ENCODE measurements at places on chromosomes 12 and 14.

- no peak for DNase-seq
Observed at GRCh38 chr14:88599326-88599725, 36.5 kb downstream of the ZC3H14 start.

GRCh38 chr12:95218150-95219133, 835 bp downstream of the VEZT start:
- DNase-seq = no peak

DNA sequence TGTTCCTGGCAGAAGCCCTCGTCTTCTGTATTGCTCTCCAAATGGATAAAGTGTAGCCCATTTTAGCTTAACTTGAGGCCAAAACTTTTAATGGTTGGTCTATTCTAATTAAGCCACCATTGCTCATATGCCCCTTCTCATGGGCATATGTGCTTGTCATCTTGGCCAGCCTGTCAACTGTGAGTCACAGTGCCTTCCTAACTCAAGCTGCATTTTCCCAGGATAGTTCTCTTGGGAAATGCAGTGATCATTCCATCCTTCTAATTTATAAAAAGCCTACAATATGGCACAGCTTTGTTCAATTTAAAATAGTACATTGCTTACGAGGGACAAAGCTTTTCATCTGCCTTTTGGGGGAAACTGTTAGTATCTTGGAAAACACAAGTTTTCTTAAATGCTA, 6.6 kb downstream of the PTHLH start:
- DNase-seq = no peak

DNA sequence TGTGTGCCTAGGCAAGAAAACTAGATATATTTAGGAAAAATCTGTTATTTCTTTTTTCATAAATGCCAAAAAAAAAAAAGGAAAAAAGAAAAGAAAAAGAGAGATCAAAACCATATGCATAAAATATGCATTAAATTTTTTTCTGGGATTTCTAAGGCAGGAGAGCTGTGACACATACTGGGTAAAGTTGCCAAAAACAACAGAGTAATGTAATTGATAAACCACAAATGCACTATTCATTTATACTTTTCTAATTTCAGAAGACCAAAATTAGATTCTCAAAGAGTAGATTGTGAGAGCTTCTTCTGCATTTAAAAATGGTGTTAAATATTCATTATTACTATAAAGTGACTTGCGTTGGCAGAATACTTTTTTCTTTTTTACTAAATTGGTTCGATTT, 673.8 kb upstream of the MGAT4C start:
- no peak for DNase-seq

DNA sequence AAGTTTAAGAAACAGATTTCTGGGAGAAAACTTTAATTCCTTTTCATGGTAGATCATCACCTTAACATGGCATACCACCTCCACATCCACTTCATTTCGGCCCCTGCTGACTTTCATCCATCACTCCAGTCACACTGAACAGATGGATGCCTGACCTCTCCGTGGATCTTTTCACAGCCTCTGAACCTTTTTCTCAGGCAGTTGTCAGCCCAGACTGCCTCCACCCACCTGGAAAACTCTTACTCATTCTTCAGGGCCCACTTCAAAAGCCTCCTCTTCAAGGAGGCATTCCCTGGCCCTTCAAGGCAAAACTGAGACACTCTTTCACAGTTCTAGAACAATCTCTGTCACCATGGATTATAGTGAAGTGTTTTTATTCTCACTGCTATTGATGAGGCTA, 52.9 kb downstream of the GXYLT1 start:
- DNase-seq = peak; percentile 74

DNA sequence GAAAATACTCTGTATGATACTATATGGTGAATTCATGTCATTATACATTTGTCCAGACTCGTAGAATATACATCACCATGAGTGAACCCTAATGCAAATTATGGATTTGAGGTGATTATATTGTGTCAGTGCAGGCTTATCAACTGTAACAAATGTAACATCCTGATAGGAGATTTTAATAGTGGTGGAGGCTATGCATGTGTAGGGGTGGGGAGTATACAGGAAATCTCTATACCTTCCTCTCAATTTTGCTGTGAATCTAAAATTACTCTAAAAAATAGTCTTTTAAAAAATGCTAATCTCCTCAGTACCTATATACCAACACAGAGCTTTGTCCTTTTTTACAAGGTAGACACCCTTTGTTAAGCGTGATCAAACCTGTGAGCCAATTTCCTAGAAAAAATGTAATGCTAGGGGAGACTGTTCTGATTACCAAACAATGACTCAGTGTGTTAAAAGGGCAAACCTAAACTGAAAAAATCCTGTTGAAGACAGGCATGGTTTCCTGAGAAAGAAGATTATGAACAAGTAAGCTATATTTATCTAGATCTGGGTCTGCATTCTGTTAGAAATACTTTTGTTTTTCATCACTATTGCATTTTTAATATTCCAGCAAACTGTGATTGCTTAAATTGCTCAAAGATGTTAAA, 170.9 kb downstream of the DUSP6 start:
- DNase-seq = no peak

Data from islet precursor cell (in vitro differentiated cells).